ENCODE measurements at places on chromosomes 13 and 19.

DNA sequence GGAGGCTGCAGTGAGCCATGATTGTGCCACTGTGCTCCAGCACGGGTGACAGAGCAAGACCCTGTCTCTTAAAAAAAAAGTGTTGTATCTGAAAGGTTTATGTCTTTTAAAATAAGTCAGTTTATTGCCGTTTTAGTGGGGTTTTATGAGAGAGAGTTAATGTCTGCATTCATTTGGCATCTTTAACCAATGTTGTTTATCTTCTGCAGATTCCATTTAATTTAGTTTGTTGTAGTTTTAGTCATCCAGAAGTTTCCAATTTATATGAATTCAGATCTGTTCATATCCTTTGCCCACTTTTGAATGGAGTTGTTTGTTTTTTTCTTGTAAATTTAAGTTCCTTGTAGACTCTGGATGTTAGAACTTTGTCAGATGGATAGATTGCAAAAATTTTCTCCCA lies 36.7 kb upstream of the LPAR6 start:
- DNase-seq, result no peak

DNA sequence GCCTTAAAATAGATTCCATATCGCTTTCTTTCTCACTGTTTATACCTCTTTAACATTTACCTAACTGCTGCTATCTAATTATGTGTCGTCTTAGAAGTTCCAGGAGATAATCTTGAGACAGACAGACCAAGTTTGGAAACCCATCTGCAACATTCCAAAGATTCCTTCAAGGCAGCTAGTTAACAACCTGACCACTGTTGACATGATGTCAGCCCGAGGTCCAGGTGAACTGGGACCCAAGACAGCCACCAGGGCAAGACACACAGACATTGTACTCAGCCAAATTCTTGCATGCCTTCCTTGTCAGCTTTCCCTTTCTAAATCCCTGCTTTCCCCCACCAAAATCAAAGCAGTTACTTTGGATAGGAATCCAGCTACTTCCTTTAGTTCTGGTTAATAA lies 1476.5 kb upstream of the PRR20A start:
- DNase-seq, result no peak

DNA sequence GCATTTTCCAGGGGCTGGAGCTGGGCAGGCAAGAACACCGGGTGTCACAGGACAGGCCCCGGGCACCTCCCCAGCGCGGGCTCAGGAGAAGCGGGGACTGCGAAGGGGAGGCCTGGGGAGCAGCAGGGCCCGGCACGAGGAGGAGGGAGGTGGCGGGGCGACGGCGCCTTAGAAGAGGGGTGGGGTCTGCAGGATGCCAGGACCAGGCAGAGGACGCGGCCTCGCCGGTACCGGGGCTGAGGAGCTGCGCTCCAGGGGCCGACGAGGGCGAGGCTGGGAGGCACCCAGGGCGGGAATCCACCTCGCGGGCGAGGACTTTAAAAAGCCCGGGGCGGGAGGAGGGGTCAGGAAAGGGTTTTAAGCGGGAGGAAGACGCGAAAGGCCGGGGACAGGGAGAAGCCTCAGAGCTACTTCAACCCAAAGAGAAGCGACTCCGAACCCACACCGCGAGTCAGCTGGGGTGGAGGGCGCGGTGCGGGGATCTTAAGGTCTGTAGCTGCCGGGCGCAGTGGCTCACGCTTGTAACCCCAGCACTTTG lies 665 bp downstream of the ZNF347 start:
- DNase-seq, result peak; percentile 53

- no peak for DNase-seq
These were observed 150.2 kb downstream of the NDFIP2 start for GRCh38 chr13:79631051-79631659.

DNA sequence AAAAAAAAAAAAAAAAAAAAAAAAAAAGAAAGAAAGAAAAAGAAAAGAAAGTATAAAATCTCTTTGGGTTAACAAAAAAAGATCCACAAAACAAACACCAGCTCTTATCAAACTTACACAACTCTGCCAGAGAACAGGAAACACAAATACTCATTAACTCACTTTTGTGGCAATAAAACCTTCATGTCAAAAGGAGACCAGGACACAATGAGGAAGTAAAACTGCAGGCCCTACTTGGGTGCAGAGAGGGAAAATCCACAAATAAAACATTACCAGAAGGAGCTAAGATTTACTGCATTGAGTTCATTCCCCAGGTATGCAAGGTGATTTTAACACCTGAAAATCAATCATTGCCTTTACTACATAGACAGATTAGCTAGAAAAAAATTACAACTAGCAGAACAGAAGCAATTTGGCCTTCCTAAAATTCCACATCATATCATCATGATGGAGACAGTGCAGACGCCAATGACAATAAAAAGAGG lies 9.6 kb upstream of the CEACAM5 start:
- no peak for DNase-seq

DNA sequence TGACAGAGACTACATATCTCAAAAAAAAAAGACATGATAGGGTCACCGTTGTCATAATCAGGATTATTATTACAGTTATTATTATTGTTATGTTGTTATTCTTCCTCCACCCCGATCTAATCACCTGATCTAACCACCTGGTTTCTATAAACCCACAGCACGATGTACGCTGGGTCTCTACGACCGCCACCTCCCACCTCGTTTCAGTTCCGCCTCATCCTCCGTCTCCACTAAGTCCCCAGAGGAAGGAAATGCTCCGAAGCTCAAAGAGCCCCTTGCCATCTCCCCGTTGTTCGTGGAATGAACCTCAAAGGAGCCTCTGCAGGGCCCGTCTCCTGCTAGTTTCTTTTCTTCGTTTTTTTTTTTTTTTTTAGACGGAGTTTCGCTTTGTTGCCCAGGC lies 15.9 kb upstream of the MEIS3 start:
- DNase-seq, result no peak

GRCh38 chr19:43672061-43672679 lies 2.2 kb upstream of the PLAUR start:
- no peak for DNase-seq

DNA sequence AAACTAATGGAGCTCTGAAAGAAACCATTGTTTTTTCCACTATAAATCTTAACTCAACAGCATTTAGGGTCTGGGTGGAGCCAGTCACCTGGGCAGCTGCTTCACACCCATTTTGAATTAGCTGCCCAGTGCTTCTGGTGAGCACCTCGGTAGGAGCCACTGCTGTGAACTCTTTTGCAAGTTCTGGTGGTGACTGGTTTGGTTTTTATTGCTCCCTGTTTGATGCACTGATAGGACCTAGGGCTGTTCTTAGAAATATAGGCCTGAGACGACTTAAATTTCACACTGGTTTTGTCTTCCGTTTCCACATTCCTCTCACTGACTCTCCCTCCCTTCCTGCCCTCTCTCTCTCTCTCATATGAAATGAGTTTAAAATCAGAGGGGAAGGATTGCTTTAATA lies 103.9 kb downstream of the GGACT start:
- no peak for DNase-seq

DNA sequence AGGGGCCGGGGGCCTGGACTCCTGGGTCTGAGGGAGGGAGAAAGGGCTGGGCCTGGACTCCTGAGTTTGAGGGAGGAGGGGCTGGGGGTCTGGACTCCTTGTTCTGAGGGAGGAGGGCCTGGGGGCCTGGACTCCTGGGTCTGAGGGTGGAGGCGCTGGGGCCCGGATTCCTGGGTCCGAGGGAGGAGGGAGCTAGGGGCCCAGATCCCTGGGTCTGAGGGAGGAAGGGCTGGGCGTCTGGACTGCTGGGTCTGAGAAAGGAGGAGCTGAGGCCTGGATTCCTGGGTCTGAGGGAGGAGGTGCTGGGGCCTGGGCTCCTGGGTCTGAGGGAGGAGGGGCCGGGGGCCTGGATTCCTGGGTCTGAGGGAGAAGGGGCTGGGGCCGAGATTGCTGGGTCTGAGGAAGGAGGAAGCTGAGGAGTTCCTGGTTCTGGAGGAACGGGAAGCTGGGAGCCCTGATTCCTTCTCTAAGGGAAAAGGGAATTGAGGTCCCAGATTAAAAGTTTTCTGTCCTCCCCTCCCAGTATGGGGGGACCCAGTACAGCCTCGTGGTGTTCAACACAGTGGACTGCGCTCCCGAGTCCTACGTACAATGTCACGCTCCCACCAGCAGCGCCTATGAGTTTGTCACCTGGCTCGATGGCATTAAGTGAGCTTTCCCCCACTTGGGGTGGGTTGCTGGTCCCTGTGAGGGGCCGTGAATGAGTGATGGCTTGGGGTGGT lies 721 bp downstream of the MED25 start:
- no peak for DNase-seq

GRCh38 chr13:25973576-25973975 lies 78.2 kb downstream of the SHISA2 start:
- DNase-seq, result no peak

- DNase-seq, result no peak
These were observed 1.9 kb upstream of the ZNF552 start for GRCh38 chr19:57816652-57817051.
